Gastroesophageal sphincter (tissue), 4 donors: ENCODE measurements at places on chromosomes 12 and 14. TPM values are rescaled to one million over a fixed set of nuclear protein-coding genes. Genes with fewer than 3 reads are reported as not detected.

The DLGAP5 gene
- total RNA-seq, result not detected

The TGFB3 gene
- 38.3 TPM for total RNA-seq

The MIP gene
- not detected for total RNA-seq

The RFX4 gene
- not detected for total RNA-seq

The KLHL33 gene
- 1.6 TPM for total RNA-seq

The HOXC6 gene
- 0.50 TPM for total RNA-seq

The HOXC9 gene
- not detected for total RNA-seq

The SIX4 gene
- 2.0 TPM for total RNA-seq

The OTOGL gene
- total RNA-seq, result 1.5 TPM
